Uterus (tissue), 4 donors: ENCODE measurements at places on chromosomes 13 and 19.

GRCh38 chr13:21061029-21061763 lies at the start of gene LATS2:
TSS of gene LATS2 (minus strand) at chr13:21061586. CDS start at chr13:21046026, 15,560 bp downstream.
- H3K4me3 ChIP-seq, result peak within 1 kb of the TSS; percentile 92
- peak; percentile 95 for DNase-seq

DNA sequence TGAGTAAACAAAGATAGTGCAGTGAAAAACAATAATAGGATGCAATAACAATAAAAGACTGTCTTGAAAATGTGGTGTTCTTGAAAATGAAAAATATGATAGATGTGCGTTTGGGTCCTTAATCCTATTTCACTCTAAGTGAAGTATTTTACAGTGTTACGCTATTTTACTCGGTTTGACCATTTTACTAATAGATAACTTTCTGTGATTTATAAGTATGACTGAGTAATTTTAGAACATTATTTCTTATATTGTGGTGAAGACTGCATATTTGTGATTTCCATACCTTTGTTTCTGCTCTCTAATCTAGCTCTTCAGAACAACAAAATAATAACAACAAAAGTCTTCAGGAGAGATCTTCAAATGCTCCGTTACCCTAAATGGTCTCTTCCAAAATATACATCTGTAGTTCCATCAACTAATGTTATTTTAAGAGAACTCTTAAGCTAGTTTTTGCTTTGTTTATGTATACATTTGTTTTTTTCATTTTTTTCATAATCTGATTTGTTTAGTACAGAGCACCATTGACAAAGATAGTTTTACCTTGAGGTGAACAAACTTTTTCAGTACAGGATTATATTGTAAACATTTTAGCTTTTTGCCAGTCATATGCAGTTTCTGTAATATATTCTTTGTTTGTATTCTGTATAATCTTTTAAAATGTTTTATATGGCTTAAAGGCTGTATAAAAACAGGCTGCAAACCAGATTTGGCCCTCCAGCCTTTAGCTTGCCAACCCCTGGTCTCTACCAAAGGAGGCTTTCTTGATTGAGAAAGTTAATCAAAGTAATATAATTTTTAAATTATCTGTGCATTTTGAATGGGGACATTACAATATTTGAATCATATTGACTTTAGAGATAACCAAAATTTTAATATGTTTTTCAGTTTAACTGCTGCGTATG lies 1572.7 kb upstream of the PRR20A start:
- H3K27ac ChIP-seq, result no peak overlapping the region
- no peak overlapping the region for H3K4me3 ChIP-seq
- H3K4me1 ChIP-seq, result no peaks in the 10 kb centered on the region
- no peaks in the 10 kb centered on the region for H3K27me3 ChIP-seq
- no peak for DNase-seq

DNA sequence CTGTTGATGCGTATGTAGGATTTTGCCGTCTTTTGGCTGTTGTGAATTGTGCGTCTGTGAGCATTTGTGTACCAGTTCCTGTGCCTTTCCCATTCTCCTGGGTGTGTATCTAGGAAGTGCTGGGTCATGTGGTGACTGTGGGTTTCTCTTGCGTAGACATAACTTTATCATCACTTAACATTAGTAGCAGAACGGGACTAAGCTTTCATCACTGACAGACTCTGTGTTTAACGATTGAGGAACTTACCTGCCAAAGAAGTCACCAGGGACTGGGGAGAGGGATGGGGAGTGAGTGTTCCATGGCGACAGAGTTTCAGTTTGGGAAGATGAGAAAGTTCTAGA lies 15.0 kb downstream of the FZR1 start:
- DNase-seq, result no peak
- H3K27me3 ChIP-seq, result no peaks in the 10 kb centered on the region
- no peak overlapping the region for H3K27ac ChIP-seq
- no peaks in the 10 kb centered on the region for H3K36me3 ChIP-seq
- no peaks in the 10 kb centered on the region for H3K4me1 ChIP-seq

- no peaks in the 10 kb centered on the region for H3K27me3 ChIP-seq
- H3K36me3 ChIP-seq, result no peaks in the 10 kb centered on the region
- no peaks in the 10 kb centered on the region for H3K4me1 ChIP-seq
- no peak overlapping the region for H3K4me3 ChIP-seq
- no peak for DNase-seq
Observed at GRCh38 chr13:48038761-48039160, 1.2 kb downstream of the NUDT15 start.

DNA sequence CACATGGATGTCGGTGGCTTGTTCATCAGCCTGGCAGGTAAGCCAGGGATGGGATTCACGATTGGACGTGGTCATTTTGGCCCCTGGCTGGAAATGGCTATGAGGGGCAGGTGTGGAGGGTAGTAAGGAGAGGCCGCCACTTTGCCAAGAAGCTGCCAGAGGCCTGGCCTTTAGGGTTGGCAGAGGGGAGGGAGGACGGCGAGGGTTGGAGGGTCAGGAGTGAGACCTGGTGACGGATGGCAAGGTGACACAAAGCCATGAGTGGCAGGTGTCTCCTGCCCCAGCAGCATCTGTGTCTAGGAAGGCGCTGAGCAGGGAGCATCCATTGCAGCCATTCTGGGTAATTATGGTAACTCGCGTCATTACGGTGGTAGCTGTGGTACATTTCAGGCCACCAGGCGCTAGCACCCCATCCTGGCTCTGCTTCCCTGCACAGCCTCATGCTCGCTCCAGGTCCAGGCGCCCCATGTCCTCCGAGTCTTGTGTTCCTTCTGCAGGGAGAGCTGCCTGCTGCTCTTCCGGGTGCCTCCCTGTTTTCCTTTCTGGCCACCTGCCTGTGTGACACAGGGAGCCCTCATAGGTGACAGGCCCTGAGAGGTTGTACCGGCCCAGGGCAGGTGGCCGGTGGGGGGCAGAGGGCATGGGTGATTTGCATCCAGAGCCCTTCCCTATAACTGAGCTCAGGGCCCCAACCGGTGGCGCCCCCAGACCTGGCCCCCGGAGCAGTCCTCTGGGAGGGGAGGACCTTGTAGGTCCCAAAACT lies 4.2 kb downstream of the SSBP4 start:
- DNase-seq, result no peak
- peaks cover 31% of the 10 kb centered on the region for H3K4me1 ChIP-seq
- no peaks in the 10 kb centered on the region for H3K27me3 ChIP-seq
- no peaks in the 10 kb centered on the region for H3K36me3 ChIP-seq
- peak overlapping the region; percentile 80 for H3K27ac ChIP-seq
- no peak overlapping the region for H3K4me3 ChIP-seq

DNA sequence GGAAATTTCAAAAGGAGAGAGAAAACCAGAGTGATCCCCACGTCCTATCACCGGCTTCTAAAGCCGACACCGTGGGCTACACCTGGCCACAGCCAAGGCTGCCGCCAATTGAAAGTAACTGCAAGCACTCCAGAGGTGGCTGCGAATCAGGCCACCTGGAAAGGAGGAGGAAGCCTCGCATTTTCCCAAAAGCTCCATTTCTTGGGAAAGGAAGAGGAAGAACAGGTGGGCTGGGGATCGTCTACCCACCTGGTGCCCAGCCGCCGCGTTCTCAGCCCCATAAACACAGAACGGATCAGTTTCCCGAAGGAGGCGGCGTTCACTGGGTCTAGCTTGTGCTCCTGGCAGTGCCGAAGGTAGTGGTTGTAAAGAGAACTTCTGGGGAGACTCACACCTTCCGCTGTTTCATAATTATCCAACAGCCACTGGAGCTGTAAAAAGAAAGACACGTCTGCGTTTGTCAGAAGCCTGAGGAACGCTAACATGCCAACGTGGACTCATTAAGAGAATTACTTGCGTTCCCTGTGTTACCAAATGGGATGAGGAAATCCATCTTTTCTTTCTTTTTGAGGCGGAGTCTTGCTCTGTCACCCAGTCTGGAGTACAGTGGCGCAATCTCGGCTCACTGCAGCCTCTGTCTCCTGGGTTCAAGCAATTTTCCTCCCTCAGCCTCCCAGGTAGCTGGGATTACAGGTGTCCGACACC lies 38.1 kb upstream of the RANBP3 start:
- no peaks in the 10 kb centered on the region for H3K36me3 ChIP-seq
- no peak for DNase-seq
- H3K27me3 ChIP-seq, result no peaks in the 10 kb centered on the region
- H3K4me1 ChIP-seq, result no peaks in the 10 kb centered on the region
